MV-4-11 (cell line): ENCODE measurements at places on chromosomes 6 and 20.
A peak's percentile ranks its signal among the peaks of the same experiment; 100 is the strongest.

DNA sequence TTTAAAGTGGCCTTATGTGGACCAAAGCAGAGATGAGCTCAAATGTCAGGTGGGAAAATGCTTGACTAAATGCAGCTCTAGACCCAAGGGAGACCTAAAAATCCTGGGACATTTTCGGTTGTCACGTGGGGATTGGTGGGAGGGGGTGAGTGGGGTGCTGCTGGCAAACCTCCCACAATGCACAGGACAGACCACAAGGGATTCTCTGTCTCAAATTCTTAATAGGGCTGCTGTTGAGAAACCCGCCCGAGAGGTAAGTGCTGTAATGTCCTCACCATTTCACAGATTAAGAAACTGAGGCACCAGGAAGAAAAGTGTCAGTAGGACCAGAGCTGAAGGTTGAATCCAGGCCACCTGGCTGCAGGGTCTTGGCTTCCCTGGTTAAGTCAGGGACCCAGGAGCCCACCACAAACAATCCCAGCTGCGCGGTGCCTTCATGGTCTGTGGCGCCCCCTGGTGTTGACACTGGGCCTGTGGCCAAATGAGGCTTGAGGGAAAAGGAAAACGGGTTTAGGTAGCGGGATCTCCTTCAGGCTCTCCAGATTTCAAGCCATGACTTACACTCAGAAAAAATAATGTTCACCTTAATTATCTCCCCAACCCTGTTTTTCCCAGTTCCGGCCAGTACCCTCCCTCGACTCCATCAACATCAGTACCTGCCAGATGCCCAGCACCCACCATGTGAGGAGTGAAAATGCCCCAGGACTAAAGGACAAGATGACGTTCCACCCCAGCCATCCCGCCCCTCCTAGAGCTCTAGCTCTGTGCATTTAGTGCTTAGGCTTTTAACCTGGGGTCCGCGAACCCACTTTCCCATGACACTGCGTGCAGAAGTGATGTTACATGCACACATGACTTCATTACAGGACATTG, 7.2 kb downstream of the HLA-G start:
- DNase-seq: no peak

DNA sequence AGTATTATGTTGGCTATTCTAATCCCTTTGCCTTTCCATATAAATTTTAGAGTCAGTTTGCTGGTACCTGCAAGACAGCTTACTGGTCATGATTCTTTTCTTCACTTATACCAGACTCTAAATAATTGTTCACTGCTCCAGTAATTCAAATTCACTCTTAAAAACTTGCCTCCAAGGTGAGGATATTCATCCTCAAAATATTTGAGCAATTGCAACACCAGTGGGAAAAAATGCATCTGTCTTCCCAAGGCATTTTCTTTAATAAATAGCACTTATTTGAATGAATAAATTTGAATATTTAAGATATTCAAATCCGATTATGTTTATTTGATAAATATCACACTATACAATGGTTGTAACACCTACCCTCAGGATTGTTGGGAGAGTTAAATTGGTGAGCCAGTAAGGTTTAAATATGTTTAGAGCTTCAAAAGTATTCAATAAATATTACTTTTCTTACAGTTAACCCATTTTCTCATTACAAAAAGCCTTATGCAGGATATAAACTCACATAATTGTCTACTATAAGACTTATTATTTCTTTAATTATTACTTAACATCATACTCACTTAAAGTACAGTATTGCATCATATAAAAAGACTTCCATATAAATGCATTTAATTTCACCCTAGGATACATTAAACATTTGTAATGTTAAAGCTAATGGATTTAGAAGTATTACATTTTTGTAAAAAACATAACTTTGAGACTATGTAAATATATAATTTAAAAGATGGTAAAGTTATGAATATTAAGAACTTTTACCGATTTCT, 285.6 kb downstream of the SAMD5 start:
- no peak for DNase-seq

- DNase-seq: no peak
These were observed 576.4 kb downstream of the LMBRD1 start for GRCh38 chr6:69220375-69220774.

GRCh38 chr6:13375360-13375878, 47.1 kb upstream of the TBC1D7 start:
- DNase-seq: no peak

GRCh38 chr6:5994234-5994998, 12.3 kb downstream of the NRN1 start:
- DNase-seq: no peak

- DNase-seq: no peak
These were observed 10.9 kb upstream of the SLC17A5 start for GRCh38 chr6:73664701-73665100.

DNA sequence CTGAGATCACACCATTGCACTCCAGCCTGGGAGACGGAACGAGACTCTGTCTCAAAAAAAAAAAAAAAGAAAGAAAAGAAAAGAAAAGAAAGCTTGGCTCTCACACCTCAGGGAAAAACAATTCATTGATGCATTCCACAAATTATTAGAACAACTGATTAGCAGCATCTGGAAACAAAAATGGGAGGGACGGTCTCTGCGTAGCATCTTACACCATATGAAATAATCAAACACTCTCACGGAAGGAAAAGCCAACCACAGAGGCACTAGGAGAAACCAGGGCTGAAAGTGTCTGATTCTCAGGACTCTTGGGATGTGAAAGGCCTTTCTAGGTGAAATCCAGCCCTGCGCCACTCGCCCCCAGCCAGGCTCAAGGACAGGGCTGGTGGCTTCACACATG, 2.3 kb upstream of the HELZ2 start:
- no peak for DNase-seq

DNA sequence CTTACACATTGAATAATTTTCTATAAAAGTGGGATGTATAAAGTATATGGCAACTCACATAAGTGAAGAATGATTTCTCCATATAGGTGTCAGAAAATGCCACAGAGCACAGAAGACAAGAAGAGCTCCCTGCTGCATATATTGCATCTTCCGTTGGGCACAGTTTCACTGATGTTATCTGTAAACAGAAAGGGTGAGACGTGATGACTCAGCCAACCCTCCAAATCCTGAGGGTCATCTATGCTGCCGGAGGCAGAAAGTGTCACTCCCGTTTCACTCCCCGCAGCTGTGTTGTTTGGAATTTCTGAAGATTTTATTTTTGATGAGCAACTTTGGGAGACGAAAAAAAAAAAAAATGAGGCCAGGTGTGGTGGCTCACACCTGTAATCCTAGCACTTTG, 644.1 kb downstream of the C6orf118 start:
- DNase-seq: no peak

- DNase-seq: peak; percentile 85
These were observed 5.6 kb downstream of the EEF1A1 start for GRCh38 chr6:73515204-73515655.

DNA sequence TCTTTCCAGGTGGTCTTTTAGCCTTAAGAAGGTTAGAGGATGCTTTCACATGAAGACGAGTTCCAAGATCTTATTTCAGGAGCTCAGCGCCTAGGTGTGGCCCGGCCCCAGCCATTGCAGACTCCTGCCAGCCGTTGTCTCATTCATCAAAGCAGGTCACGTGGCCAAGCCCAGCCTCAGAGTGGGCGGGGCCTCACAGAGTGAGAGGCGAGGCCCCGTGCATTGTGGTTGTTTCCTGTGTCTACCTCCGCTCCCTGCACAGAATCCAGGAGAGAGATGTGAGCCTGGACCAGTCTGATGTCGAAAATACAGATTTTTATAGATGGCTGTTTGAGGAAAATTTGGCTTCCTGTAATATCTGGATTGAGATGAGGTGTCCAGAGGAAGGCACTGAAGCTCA, 49.2 kb upstream of the CST5 start:
- DNase-seq: no peak

DNA sequence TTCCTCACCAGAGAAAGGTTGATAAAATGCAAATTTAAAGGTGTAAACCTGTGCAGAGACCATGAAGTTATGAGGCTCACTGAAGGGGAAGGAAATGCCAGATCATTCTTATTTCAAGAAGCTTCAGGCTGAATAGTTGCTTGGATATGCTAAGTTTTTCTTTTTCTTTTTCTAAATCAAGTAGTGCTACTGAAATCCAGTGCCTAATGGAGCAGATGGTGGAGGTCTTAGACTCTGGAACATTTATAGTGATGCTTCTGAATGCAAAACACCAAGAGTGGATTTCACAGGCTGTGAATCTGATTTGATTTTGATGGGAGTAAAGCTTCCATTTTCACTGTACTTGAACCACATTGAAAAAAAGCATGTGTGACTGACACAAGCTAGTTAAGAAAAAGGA, 151.2 kb upstream of the BEND3 start:
- no peak for DNase-seq

DNA sequence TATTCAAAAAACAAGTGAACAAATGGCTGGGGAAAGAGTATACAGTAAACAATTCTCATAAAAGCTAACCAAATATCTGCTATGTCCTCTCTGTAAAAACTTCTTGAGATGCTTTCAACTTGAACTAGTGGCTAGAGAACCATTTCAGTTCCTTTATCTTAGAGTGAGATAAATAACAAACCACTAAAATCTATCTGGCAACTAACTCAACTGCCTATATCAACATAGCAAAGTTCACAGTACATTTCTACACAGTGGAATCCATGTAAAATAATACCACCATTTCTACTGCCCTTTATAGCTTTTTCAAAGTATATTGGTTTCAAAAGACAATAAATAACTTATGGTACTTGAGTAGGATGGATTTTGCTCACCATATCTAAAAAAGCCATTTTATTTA, 95.1 kb downstream of the MMS22L start:
- no peak for DNase-seq

- no peak for DNase-seq
These were observed 140.7 kb downstream of the SOX4 start for GRCh38 chr6:21734204-21734603.

DNA sequence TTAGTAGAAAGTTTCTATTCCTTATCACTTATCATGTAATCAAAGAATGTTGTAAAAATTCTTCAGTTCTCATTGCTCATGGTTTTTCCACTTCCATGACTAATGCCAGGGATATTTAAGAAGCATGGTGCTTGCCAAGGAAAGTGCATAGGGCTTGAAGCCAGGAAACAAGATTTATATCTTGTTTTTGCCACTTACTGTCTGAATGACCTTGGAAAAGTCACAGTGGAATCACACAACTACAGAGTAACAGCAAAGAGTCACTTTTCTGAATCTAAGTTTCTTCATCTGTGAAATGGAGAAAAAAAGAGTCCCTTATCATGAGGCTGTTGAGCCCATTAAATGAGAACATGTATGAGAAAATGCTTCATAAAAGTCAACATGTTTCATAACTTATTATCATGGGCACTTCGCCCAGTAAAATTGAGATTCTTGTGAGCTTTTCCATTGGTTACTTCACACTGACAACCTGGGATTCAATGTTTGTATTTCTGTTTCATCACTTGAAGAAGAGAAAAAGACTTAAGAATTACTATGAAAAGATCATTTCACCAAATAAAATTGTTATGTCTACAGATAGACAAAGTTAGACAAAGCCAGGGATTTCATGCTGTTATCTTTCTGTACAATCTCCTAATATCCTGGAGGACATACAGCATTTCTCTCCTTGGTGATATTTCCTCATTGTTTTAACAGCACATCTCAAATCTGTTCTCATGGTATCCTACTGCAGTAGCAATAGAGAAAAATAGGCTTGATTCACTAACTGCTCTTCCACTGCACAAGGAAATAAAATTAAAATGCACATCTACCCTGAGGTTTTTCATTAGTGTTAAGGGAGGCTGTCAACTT, 7.6 kb upstream of the BMP5 start:
- DNase-seq: no peak

DNA sequence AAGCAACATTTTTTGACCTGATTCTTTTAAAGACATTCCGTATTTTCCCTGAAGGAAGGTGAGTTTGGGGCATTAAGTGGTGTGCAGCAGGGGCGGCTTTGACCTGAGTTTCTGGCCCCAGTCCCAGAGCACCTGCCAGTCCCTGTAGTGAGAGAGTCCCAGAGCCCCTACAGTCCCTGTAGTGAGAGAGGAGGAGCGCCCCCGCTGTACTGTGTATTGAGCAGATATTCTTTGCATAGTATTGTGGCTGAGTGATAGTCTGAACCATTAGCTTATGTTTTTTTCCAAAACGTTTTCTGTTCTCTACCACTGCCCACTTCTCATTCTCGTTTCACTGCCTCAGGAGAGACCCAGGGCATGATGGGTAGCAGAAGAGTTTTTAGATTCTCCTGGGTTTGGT, 17.2 kb upstream of the SH3BGRL2 start:
- no peak for DNase-seq

GRCh38 chr6:31705931-31706330, 735 bp upstream of the LY6G6F start:
- DNase-seq: no peak

DNA sequence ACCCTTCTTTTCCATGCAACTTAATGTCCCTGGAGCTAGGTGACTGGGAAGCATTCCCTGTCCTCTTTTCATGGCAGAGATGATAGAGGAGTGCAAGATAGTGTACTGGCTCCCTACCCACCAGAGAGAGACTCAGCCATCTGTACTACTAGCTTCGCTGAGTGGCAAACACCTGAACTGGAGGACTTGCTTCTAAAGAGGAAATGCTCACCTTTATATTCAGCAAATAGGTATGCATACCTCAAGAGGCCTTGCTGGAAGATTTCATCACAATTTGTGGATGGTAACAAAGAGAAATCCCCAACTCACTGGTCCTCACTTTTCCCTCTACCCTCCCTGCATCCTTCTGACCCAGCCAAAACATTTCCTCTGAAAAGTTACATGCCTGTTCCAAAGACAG, 124.1 kb downstream of the FOXA2 start:
- DNase-seq: no peak

DNA sequence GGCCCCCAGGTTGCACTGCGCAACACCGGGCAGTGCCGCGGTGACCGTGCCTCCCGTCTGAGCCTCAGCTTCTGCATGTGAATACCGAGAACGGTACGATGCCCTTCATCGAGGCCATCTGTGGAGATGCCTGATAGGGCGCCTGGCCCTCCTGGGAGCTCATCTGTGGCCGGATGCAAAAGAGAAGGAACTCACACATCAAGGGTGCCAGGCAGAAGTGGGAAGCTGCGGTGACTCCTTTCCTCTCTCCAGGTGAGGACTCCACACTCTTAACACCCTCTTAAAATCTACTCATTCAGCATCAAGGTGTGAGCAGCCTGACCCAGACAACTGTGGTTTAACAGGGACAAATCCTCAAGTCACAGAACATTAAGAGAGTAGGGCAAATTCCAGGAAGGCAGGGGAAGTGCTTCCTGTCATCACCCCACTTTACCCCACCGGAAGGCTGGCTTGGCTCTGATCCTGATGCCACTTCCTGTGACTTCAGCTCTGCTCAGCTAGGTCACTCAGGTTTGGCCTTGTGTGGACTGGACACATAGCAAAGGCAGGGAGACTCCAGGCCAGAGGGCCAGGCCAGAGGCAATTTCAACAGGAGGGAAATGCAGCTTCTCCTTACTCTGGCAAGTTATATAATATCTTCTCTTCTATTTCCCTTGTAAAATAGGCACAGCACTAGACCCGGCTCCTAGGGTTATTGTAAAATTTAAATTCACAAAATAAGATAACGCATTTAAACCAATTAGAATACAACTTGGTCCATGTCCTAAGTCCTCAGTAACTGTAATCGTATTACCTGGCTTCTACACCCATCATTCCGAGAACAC, 69.4 kb downstream of the CPNE5 start:
- peak; percentile 62 for DNase-seq

- DNase-seq: no peak
These were observed 105.0 kb upstream of the QKI start for GRCh38 chr6:163309491-163310026.
